CD4-positive, alpha-beta T cell treated with Interferon alpha-2 for 1 hour (primary cell): ENCODE measurements at places on chromosomes 12 and 14.

DNA sequence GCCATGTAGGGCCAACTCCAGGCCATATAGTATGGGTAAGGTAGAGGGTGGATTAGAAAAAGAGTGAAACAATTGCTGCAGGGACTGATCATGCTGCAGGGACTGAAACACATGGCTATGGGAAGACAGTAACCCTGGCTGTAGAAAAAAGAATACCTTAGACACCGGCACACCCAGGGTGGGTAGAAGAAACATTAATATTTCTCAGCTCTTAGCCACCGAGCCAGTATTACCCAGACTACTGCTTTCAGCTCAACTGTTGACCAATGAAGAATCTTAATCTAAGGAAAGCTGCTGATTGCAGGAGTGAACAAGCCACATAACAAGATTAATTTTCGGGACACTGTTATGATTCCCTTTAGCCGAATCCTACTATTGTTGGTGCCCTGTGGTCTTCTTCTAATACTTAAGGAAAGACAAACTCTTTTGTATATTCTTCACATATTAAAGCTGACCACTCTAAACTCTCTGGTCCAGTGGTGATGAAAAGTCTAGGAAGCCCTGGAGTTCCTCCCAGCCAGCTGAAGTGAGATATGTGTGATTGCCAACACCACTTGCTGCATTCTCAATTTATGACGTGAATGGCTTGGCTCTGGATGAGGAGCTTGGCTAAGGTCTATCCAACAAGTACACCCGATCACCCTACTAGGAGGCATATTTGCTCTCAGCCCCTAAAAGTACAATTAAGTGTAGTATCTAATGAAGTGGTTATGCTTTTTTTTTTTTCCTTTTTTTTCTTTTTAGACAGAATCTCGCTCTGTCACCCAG lies 69.2 kb downstream of the NOVA1 start:
- DNase-seq = no peak

DNA sequence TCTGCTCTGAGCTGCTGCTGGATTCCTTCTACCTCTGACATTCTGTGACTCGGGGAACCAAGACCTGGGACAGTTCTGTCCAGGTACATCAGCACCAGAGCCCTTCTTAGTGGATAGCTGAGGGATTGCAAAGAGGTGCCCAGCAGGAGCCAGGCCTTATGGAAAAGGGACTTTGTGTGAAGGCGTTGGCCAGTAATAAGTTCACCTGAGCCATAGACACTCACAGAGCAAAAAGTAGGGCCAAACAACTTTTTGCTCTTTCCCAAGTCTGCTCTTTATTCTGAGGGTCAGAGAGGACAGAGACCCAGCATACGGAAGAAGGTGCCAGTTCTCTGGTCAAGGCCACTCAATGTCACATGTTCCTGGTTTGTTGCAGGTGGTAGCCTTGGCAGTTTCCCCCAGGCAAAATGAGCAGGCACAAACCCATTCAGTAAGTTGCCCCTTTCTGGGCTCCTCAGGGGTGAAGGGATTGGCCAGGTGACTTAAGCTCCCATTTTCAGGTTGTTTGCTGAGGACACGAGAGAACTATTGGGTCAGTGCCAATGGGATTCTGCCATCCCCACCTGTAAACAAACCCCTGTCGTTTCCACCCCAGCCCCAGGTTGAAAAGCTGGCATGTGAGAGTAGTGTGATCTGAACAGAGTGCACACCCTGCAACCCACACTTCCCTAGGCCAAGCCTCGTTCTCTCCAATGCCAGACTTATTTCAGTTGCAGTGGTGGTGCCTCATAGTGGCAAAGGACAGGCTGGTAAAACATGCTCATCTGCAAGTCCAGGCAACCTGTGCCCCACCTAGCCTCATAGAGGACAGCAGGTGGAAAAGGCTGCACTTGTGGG lies 150.3 kb downstream of the SMOC1 start:
- DNase-seq = no peak

- no peak for DNase-seq
Measured at GRCh38 chr14:89357655-89358297, 59.3 kb downstream of the FOXN3 start.

- DNase-seq = no peak
Measured at GRCh38 chr14:65206448-65207096, 104.3 kb upstream of the MAX start.

DNA sequence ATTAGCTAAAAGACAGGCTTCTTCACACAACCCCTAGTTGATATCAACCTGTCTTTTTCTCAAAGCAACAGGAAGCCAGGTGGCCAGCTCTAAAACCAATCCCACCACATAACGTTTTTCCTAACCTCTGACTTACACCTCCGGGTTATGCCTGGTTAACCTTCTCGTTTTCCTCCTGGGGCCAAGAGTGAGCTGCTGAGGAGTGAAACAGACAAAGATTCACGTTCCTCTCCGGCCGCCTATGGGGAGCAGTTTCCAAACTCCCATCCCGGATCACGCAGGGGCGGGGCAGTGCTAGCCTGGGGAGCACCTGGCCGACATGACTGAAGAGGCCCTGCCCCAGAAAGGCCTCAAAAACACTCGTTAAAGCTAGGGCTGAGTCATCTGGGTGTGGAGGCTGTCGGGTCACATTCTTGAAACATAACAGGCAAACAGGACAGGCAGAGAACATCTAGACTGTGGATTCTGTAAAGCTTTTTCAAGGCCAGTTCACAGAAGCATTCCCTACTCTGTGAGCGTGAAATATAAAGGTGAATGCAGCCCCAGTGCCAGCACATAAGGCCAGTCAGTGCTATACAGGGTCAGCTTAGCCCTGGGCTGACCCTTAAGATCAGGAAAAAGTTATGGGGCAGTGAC lies 25.9 kb upstream of the LGALS3 start:
- peak; percentile 37 for DNase-seq

DNA sequence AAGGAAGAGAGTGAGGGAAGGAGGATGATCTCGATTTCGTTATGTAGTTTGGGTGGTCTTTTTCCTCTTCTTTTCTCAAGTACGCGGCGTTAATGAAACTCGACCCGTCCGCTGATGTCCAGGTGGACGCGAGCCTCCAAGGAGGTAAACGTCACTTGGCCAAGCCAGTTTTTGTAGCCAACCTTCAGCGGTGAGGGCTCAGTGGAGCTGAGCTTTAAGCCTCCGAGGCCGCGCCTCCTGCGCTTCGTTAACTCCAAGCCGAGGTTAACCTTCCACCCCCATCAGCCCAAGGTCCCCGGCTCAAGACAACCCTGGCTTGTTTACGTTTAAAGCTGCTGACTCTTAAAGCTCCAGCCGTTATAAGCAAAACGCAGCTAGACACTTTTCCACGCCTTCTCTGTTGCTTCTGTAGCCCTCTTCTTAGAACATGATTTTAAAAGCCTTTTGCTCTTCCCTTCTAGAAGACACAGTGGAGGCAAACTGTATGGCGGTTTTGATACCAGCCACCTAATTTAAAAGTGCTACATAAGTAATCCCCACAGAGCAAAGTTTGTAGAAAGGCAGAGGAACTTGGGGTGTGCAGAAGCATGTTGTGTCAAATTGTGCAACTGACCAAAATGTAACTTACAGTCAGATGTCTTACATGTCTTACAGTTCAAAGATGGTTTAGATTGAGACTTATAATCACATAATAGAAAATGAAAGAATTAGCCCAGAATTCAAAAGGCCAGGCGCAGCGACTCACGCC lies 923 bp upstream of the ITPR2 start:
- peak; percentile 27 for DNase-seq

GRCh38 chr12:101430456-101430855 lies 22.9 kb upstream of the ARL1 start:
- no peak for DNase-seq

DNA sequence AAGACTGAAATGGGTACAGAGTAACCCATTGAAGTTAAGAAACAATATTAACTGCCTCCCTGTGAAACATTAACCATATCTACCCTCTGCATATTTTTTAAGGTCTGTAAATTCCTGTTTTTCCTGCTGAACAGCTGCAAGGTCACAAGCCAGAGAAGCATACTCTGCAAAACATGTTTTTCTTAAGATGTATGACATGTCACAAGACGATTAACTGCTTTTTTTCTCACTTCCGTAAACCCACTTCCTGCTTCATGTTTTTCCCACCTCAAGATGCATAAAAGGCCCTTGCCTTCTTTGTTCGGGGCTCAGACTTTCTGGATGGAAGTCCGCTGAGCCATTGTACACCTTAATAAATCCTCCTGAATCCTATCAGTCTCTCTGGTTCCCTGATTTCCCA lies 504.7 kb upstream of the MIS18BP1 start:
- no peak for DNase-seq

GRCh38 chr12:118016424-118017264 lies at the start of gene RFC5:
Gene RFC5, plus strand, starts transcription at chr12:118016703. Its CDS starts 125 bp downstream, at chr12:118016828.
- peak; percentile 97 for DNase-seq
